H1 (cell line): ENCODE measurements at places on chromosomes 1 and 21. TPM values are rescaled to one million over a fixed set of nuclear protein-coding genes. Genes with fewer than 3 reads are reported as not detected.
A peak's percentile ranks its signal among the peaks of the same experiment; 100 is the strongest.

- DNase-seq, result no peak
These were observed 76.3 kb downstream of the MEGF6 start for GRCh38 chr1:3534803-3535637.

- no peak for DNase-seq
These were observed 351.3 kb downstream of the RRAGC start for GRCh38 chr1:38508232-38508631.

GRCh38 chr1:61606448-61607312, 118.3 kb downstream of the TM2D1 start:
- DNase-seq, result no peak

GRCh38 chr21:14766241-14766640, 220.1 kb upstream of the SAMSN1 start:
- DNase-seq, result peak; percentile 48

NECTIN4 gene
- 0.19 and 0.29 TPM in 2 replicates for total RNA-seq

C21orf58 gene
- 22.4 and 26.1 TPM in 2 replicates for total RNA-seq
